ENCODE measurements at places on chromosomes 1 and 21.

GRCh38 chr1:3355894-3356826 is 98.3 kb upstream of the ARHGEF16 start:
- DNase-seq: no peak

GRCh38 chr1:50447961-50448360 is 24.7 kb upstream of the DMRTA2 start:
- no peak for DNase-seq

GRCh38 chr1:37363535-37363934 is 110.8 kb upstream of the ZC3H12A start:
- DNase-seq: no peak

DNA sequence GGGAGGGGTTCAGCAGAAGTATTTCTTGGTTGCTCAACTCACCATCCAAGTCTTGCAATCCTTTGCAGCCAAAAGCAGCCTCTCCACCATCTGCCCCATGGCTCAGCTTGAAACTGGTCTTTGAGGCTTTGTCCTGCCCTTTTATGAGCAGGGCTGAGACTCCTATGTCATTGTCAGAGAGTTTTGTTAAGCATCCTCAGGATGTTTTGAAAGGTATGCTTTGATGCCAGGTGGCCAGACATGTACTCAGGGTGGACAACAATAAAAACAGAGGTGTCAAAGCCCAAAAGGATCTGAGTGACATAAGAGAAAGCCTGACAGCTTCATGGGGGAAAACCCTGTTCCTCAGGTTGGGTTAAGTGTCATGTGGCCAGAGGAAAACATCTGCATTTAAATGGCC is 310.5 kb downstream of the PRDM2 start:
- DNase-seq: no peak

GRCh38 chr1:30318413-30318812 is 405.0 kb downstream of the MATN1 start:
- DNase-seq: no peak

- DNase-seq: no peak
Measured at GRCh38 chr21:27196651-27197050, 229.8 kb upstream of the ADAMTS5 start.

GRCh38 chr1:155022927-155023236 is 10.7 kb downstream of the DCST2 start:
- no peak for DNase-seq

DNA sequence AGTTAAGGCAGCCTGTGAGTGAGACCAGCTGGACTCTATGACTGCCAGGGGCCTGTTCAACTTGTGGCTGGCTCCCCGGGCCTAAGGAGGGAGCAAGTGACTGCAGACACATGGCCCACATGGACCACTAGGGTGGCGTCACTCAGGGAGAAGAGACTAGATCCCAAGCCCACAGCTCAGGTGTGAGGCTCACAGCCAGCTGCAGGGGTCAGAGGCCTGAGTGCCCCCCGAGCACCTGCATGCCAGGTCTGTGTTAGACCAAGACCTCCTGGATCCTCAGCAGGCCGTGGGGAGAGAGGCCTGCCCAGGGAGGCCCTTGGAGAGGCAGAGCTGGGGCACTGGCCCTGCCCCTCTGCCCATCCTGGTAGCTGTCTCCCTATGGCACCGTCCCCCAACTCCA is 142.4 kb upstream of the RUNX3 start:
- no peak for DNase-seq

GRCh38 chr1:156853761-156854160 is 5.2 kb downstream of the INSRR start:
- DNase-seq: no peak

- no peak for DNase-seq
Measured at GRCh38 chr21:44737706-44738354, 26.5 kb upstream of the TSPEAR start.

GRCh38 chr1:169914531-169914930 is 20.8 kb upstream of the SCYL3 start:
- DNase-seq: no peak

DNA sequence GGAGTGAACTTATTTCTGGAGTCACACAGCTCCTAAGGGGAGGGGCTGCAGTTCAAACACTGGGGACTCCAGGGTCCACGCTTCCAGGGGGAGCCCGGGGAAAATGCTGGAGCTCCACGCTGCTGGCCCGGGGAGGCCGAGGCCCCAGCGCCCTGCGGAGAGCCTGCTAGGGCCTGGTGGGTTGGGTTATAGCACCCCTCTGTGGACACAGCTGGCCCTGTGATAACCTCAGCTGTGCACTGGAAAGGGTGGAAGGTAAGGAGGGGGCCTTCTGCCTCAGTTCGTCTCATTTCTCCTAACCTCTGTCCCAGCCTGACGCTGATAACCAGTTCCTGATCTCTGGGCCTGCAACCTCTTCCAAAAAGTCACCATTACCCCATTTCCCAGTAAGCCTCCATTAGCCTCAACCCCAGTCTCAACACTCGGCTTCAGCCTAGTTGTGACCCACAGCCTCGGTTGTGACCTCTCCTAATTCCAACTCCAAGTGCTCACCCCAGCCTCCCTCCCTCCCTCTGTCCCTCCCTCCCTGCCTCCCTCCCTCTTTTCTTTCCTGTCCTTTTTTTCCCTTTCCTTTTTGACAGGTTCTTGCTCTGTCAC is 7.1 kb downstream of the NBL1 start:
- no peak for DNase-seq

- DNase-seq: no peak
Measured at GRCh38 chr1:232059726-232060374, 433.3 kb downstream of the DISC1 start.

DNA sequence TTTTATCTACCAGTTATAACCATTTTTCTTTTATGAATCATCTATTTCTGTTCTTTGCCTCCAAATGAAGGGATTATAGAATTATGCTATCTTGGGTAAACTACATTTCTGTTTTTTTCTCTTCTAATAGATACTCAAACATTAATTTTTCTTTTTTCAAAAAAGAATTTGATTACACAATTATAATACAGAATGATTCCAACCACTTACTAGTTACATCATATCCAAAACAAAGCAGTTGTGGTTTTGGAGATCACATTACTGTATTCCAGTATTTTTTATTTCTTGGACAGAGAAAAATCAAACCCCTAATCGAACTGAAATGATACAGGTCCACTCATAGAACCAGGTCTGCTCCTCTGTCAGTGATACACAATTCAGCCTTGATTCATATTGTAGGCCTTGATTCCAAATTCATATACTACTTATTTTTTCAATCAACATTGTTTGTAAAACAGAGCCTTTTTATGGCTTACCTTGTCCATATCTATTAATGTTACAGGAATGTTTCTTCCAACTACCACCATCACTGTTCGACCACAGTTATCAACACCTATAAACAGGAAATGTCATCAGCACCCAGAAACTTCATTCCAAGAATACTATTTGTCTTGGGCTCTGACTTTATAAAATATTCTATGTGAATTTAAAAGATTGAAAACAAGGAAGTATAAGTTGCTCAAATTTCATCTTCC is 43.2 kb downstream of the GDAP2 start:
- no peak for DNase-seq

DNA sequence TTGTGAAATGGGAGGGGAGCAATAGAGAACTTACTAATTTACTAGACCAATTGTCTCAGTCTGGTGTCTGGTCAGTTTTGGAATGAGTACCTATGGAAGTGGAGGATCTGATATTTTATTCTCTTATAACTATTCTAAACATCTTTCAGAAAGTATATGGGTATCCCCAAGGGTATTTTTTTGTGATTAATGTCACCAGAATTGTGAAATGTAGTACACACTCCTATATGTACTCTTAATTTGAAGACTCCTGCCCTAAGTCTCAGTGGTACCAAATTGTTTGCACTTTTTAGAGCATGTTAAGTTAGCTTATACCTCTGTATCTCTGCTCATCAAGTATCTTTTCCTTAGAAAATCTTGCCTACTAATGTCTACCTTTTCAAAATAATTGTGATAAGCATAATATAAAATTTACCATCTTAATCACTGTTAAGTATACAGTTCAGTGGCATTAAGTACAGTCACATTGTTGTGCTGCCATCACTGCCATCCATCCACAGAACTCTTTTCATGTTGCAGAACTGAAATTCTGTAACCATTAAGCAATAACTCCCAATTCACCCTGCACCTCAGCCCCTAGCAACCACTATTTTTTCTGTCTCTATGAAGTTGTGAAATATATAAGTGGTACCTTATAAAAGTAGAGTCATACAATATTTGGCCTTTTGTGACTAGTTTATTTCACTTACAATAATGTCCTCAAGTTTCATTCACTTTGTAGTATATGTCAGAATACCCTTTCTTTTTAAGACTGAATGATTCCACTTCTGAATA is 40.5 kb downstream of the SLC30A7 start:
- DNase-seq: no peak

DNA sequence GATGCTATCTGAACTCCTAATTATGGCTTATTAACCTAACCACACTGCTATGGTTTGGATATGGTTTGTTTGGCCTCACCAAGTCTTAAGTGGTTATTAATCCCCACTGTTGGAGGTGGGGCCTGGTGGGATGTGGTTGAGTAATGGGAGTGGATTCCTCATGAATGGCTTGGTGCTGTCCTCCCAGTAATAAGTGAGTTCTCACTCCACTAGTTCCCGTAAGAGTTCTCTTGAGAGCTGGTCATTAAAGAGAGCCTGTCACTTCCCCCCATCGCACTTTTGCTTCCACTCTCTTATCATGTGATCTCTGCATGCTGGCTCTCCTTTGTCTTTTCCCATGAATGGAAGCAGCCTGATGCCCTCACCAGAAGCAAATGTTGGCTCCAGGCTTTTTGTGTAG is 328.8 kb downstream of the PLA2G4A start:
- no peak for DNase-seq

DNA sequence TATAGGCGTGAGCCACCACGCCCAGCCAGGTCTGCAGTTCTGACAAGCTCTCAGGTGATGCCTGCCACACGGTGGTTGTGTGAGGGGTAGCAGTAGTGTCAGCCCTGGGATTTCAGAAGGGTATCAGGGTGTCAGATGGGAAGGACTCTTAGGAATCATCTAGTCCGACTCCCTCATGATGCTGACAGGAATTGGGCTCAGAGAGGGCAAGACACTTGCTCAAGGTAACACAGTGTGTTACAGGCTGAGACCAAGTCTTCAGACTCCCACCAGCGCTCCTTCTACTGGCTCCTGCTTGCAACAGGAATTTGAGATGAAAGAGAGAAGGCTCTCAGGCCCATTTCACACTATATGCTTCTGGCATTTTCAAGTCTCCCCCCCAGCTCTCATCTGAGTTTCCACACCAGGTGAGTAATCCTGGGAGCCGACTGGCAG is 6.9 kb downstream of the HTR1D start:
- DNase-seq: no peak

- no peak for DNase-seq
Measured at GRCh38 chr1:109240158-109241152, 8.9 kb upstream of the CELSR2 start.

DNA sequence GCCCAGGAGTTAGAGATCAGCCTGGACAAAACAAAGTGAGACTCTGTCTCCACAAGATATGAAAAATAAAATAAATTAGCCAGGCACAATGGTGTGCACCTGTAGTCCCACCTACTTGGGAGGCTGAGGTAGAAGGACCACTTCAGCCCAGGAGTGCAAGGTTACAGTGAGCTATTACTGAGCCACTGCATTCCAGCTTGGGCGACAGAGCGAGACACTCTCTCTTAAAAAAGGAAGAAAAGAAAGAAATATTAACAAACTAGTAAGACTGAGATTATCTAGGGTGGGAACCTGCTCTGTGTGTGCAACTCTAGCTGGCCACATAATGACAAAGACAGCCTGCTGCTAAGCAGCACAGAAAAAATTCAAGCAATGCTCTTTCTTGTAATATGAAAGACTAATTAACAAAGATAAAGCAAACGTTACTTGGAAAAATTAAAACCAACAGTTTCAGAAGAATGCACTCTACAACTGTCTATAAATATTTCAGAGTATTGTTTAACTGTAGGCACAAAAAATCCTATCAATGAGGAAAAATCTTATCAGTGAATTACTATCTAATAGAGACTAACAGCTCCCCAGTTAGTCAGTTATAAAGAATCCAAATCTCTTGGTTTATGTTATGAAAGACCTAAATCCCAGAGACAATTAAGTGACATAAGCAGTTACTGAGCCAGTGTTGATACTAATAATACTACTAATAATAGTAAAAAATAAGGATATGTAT is 74.5 kb downstream of the ENAH start:
- DNase-seq: no peak

DNA sequence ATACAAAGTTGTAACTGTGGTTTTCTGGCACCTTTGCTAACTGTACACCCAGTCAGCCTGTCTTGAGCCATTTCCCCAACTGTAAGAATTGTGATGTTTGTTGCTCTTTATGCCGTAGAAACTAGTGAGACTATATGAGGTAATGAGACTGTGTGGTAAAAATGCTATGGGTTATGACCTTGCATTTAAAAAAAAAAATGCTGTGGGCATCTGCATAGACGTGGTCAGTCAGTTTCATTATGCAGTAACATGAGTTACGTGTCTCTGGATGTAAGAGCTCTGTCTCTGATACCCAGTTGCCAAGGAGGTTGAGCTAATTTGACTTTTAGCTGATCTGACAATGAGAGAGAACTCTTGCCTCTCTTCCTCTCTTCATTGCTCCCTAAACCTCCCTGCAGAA is 80.6 kb upstream of the LAMC2 start:
- DNase-seq: no peak

GRCh38 chr21:33281096-33281652 is 15.0 kb downstream of the IL10RB start:
- no peak for DNase-seq

DNA sequence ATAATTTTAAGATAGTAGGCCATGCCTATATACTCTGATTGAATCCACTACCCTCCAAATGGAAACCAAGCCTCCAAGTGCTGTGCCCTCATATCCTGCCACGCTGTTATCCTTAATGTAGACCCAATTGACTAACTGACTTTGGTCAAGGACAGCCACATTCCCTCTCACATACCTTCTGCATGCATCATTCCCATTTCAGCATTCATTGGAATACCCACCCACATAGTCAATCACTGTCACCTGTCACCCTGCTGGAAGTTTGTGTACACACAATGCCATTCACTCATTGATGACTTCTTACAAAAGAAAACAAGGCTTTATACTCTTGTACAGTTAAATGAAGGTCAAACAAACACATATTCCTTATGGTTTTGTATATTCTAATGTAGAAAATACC is 221.1 kb upstream of the PBX1 start:
- DNase-seq: no peak

GRCh38 chr1:58497499-58497898 is 49.0 kb downstream of the OMA1 start:
- no peak for DNase-seq

DNA sequence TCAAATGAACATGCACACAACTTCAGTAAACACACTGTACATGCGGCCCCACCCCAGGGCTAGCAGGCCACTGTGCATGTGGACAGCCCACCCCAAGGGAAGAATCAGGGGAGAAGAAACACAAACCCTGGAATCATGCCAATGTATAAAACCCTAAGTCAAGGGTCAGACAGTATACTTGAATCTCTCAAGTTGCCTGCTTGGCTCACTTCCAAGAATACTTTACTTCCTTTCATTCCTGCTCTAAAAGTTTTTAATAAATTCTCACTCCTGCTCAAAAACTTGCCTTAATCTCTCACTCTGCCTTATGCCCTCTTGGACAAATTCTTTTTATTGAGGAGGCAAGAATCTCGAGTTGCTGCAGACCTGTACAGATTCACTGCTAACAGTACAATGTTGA is 231.2 kb upstream of the CACYBP start:
- no peak for DNase-seq
